EH (cell line): ENCODE measurements at places on chromosomes 4 and X.

DNA sequence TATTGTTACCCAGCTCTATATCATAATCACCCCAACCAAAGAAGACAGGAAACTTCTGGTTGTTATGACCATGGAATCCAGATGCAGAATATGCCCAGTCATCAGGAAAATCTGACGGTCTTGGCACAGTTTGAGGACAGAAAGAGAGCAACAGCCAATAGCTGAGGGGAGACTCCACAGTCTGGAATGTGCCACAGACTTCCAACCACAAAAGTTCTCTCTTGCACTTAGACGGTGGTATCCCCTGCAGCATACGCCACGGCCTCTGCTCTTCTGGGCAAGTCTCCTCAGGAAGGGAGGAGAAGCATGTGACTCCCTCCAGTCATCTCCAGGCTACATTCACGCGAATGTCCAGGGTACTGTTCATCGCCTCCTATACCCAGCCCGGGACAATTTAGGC lies 18.4 kb downstream of the ZNF827 start:
- peak; percentile 97 for DNase-seq

- no peak for DNase-seq
Measured at GRCh38 chr4:29536745-29537144, 1183.4 kb upstream of the PCDH7 start.

GRCh38 chrX:39397561-39398199 lies 596.4 kb downstream of the MID1IP1 start:
- no peak for DNase-seq

GRCh38 chrX:23578079-23578478 lies 89.2 kb upstream of the PRDX4 start:
- peak; percentile 19 for DNase-seq

DNA sequence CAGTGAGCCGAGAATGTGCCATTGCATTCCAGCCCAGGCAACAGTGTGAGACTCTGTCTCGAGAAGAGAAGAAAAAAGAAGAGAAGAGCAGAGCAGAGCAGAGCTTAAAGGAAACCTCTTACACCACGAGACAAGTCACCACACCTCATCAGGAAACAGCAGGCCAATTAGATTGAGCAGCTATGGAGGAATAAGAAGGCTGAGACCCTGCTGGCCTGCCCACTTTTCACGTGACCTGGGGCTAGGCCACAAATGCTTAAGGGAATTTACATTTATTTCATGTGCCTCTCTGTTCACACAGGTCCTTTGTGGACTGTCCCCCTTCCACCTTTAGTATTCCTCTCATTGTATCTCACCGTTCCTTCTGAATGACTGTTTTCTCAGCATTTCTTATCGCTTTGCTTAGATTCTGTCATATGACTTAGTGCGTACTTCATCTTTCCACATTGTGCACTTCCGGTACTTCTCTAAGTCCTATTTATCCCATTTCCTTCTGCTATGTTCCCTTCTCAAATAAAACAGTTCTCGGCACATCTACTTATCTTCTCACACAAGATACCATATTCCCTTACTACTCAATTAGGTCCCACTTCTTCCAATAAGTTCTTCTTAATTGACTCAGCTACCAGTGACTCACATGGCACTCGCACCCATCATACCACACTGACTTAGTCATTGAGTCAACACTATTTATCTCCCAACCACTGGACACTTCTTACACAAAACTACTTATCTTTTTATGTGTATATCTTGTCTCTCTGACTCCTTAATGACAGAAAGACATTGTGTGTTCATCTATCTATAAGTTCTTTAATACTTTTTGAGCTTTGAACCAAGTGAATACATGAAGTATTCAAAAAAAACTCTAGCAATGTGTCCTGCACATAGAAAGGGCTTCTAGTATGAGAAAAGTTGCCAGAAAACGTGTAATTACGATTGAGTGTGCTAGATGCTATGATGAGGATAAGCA lies 11.0 kb downstream of the CUL4B start:
- DNase-seq, result peak; percentile 97
